ENCODE measurements at places on chromosomes 11 and 22.

DNA sequence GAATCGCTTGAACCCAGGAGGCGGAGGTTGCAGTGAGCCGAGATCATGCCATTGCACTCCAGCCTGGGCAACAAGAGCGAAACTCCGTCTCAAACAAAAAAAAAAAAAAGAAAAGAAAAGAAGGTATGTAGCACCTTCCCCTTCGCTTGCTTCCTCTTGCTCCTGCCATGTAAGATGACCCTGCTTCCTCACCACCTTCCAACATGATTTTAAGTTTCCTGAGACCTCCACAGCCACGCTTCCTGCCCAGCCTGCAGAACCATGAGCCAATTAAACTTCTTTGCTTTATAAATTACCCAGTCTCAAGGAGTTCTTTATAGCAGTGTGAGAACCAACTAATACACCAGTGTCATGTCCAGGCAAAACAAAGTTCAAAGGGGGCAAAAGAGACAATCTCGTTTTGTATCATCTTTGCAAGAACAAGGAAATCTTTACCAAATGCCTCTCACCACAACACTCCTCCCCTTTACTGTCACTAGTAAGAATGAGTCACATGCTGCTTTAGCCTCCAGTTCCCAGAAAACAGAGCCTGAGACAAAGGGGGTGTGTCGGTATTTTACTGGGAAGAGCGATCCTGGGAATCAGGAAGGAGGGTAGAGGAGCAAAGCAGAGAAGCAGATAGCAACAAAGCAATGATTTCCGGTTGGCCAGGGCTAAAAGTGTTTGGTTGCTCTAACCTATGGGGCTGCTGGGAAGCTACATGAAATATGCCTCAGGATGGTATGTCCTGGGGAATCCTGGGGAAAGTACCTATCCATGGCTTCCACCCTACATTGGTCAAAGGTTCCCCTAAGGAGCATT is 10.5 kb upstream of the MCHR1 start:
- DNase-seq, result peak; percentile 72

DNA sequence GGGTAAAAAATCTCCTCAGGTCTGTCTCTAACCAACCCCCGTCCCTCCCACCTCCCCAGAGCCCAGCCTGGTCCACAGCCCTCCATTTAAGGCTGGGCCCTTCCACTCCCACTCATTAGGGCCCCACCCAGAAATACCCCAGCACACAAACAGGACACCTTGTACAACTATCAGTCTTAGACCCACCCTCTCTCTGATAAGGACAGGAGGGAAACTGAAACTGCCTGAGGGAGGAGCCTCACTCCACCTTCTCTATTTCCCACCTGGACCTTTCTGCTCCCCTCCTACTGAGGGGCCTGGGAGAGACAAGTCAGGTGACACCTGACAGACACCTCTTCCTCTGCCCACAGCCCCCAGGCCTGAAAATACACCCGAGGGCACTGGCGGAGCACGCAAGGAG is 90.2 kb downstream of the PLEKHA7 start:
- DNase-seq, result no peak

DNA sequence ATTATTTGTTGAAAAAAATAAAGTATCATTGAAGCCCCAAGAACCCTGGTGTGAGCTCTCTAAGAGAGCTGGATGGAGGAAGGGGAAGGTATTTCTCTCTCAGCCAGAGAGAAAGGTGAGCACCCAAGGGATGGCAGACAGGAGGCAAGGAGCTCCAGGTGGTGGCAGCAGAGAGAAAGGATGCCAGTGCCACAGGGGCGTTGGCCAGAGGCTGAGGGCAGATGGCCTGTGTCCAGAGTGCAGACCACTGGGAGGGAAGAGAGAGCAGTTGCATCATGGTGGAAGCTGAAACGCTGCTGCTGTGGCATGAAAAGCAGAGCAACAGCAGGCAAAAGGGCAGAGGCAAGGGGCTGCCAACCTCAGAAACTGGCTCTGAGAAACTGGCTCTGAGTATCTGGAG is 8.5 kb downstream of the SPON1 start:
- DNase-seq, result no peak

- DNase-seq, result peak; percentile 79
Observed at GRCh38 chr11:86805873-86806310, 5.5 kb downstream of the PRSS23 start.

DNA sequence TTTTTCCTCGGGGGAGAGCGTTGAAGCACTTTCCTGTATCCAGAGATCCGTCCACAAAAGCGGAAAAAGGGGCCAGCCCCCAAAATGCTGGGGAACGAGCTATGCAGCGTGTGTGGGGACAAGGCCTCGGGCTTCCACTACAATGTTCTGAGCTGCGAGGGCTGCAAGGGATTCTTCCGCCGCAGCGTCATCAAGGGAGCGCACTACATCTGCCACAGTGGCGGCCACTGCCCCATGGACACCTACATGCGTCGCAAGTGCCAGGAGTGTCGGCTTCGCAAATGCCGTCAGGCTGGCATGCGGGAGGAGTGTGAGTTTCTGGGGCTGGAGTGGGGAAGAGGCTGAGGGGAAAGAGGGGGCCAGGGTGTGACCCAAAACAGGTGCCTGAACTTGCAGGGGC is 2.6 kb downstream of the NR1H3 start:
- DNase-seq, result no peak

DNA sequence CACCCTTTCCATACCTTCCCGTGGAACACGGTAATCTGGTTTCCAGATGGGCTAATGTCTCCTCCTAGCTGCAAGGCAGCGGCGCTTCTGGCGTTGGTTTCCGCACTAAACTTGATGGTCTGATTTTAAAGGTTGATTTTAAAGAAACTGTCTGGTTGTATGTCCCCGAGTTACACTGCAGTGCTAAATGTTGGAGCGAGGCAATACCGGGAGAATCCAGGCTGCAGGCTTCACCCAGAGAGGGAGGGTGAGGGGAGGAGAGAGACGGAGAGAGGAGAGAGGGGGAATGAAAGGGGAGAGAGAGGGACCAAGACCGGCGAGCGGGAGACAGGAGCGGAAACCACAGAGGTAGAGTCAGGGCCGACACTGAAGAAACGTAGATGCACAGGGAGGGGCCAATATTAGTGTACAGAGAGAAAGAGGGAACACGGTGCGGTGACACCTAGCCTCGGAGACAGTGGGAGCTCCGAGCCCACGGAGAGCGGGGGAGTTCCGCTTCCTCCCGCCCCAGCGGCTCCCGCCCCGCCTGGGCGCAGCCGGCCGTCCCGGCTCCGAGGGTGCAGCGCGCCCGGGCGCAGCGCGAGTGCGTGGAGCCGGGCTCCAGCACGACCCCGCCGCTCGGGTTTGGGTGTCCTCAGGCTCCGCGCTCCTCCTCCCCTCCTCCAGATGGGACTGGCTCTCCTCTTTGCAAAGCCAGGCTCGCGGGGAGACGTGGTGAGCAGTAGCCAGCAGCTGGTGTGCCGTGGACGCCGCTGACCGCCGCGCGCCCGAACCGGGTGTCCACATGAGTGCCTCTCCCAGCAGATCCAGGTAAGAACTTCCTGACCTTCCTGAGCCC is 71.9 kb upstream of the GRAMD1B start:
- peak; percentile 13 for DNase-seq

GRCh38 chr22:36317658-36318271 is 64.8 kb downstream of the APOL1 start:
- no peak for DNase-seq

Measured in inflammatory macrophage treated with lipopolysaccharide for 1 hour (primary cell).